Muscle of arm (tissue), 14 donors: ENCODE measurements at places on chromosomes 13 and 19.

DNA sequence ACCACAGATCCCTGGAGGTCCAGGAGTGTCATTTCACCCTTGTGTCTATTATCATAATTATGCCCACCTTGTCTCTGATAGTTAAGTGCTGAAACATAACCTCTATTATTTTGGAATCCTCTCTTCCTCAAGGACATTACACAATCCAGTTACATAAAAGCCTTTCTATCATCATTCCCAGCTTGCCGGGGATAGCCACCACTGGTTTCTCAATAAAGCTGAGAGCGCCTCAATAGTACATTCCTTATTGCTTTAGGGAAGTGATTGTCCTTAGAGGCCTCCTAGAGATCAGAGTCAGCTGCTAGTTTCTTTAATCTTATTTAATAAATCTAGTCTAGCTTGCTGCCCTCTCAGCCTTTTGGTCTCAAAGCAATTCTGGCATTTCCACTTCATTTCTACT, 490.0 kb upstream of the ATXN8OS start:
- no peak for DNase-seq

- no peak for DNase-seq
Observed at GRCh38 chr19:21508198-21508597, 2.8 kb downstream of the ZNF429 start.

GRCh38 chr19:35083691-35084508, 31.7 kb upstream of the FXYD3 start:
- DNase-seq, result no peak

- DNase-seq, result no peak
Observed at GRCh38 chr13:40920826-40921225, 98.3 kb downstream of the ELF1 start.

GRCh38 chr13:106455777-106456176, 79.7 kb downstream of the EFNB2 start:
- no peak for DNase-seq

DNA sequence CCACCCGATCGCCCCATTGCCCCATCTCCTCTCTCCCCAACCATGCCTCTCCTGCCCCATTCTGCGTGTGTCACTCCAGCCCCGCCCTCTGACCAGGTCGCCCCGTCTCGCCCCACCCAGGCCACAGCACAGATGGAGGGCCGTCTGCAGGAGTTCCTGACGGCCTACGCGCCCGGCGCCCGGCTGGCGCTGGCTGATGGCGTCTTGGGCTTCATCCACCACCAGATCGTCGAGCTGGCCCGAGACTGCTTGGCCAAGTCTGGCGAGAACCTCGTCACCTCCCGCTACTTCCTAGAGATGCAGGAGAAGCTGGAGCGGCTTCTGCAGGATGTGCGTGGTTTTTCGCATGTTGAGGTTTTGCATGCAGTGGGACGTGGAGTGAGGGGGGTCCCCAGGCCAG, 26.2 kb downstream of the MAST3 start:
- no peak for DNase-seq
